ENCODE measurements at places on chromosomes 3 and 15.

GRCh38 chr15:63109920-63110319 lies 11.7 kb upstream of the LACTB start:
- no peak for DNase-seq

GRCh38 chr3:144324076-144324475 lies 352.5 kb downstream of the DIPK2A start:
- no peak for DNase-seq

DNA sequence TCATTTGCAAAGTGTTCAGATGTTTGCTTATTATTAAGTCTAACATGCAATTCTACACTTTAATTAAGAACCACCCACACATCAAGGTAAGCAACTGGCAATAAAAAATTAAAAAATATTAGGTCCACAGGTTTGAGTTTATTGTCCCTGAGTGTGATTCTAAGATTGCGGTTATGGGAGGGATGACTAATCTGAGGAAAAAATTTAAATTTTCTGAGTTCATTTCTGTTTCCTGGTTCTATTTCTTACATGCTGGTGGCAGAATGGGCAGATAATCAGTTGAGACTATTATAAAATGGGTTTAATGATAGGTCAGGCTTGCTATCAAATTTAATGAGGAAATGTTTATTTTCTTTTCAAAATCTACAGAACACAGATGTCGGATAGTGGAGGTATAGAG lies 105.9 kb downstream of the TP63 start:
- DNase-seq = no peak

DNA sequence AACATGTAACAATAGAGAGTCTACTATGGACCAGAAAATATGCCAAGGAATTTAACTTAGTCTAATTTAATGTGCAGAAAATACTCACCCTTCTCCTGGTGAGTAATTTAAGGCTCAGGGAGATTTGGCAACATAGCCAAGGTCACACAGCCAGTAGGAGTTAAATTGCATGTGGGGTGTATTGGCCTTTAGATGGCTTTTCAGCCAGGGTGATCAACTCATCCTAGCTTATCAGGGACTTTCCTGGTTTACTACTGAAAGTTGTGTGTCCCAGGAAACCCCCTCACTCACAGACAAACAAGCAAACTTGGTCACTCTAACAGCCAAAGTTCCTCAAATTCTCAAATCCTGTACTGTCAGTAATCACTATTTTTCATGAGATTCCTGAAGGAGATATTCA lies 2.6 kb upstream of the SLC9A9 start:
- no peak for DNase-seq

DNA sequence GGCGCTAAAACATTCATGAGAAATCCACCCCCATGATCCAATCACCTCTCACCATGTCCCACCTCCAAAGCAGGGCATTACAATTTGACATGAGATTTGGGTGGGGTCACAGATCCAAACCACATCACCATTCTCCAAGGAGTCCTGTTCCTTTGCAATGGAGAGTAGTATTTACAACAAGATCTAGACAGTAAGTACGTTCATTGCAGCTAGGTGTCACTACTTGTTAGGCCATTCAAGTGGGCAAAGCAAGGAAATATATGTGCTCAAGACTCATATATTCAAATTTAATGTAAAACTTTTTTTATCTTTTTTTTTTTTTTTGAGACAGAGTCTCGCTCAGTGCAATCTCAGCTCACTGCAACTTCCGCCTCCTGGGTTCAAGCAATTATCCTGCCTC lies 79.3 kb downstream of the AQP9 start:
- no peak for DNase-seq

GRCh38 chr3:89221924-89222323 lies 114.5 kb downstream of the EPHA3 start:
- DNase-seq = no peak

GRCh38 chr3:182487611-182488010 lies 305.7 kb upstream of the ATP11B start:
- no peak for DNase-seq

- no peak for DNase-seq
These were observed 176.6 kb downstream of the XXYLT1 start for GRCh38 chr3:195094191-195094921.

DNA sequence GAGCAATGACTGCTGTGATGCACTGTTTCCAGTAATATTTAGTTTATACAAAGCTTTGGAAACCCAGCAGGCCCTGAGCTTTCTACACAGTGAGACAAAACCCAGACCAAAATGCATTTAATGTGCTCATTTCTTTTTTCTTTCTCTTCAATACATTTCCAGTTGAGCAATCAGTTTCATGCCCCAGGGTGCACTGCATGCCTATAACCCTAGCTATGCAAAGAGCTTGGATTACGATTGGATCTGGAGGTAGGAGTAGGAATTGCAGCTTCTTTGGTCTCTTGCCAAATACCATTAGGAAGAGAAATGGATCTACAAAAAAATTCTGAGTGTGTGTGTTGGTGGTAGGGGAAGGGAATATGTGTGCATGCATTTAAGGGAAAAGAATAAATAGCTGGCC lies 1001.4 kb downstream of the SQOR start:
- no peak for DNase-seq

GRCh38 chr3:45280232-45280631 lies 54.1 kb upstream of the TMEM158 start:
- DNase-seq = no peak

DNA sequence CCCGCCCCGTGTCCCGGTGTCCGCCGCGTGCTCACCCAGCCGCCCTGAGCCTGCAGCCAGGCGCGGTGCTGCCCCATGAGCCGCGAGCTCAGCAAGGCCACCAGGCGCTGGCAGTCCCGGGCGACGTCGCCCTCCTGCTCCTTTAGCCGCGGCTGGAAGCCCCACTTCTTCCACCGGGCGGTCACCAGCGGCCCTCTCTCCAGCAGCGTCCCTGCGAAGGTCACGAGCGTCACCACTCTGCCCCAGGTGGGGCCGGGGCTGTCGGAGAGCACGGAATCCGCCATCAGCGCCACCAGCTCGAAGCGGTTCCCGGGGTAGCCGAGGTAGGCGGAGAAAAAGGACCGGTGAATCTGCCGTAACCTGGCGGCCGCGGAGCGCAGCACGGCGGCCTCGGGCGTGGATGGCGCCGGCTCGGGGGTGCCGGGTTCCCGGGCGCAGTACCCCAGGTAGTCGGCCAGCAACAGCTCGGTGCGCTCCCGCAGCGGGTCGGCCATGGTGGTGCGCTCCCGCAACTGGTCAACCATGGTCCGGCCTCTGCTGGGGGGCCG lies 298 bp downstream of the BCL2L10 start:
- DNase-seq = peak; percentile 21

DNA sequence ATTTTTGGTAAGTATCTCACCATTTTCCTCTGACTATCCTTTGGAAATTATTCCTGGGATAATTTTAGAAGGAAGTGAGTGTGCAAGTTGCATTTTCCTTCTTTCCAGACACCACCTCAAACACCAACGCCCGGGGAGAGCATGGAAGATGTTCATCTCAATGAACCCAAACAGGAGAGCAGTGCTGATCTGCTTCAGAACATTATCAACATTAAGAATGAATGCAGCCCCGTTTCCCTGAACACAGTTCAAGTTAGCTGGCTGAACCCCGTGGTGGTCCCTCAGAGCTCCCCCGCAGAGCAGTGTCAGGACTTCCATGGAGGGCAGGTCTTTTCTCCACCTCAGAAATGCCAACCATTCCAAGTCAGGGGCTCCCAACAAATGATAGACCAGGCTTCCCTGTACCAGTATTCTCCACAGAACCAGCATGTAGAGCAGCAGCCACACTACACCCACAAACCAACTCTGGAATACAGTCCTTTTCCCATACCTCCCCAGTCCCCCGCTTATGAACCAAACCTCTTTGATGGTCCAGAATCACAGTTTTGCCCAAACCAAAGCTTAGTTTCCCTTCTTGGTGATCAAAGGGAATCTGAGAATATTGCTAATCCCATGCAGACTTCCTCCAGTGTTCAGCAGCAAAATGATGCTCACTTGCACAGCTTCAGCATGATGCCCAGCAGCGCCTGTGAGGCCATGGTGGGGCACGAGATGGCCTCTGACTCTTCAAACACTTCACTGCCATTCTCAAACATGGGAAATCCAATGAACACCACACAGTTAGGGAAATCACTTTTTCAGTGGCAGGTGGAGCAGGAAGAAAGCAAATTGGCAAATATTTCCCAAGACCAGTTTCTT lies 3.9 kb downstream of the NFKBIZ start:
- DNase-seq = no peak

GRCh38 chr3:61574854-61575253 lies 13.5 kb downstream of the PTPRG start:
- no peak for DNase-seq

- no peak for DNase-seq
These were observed 1.7 kb downstream of the BFSP2 start for GRCh38 chr3:133401374-133402135.

DNA sequence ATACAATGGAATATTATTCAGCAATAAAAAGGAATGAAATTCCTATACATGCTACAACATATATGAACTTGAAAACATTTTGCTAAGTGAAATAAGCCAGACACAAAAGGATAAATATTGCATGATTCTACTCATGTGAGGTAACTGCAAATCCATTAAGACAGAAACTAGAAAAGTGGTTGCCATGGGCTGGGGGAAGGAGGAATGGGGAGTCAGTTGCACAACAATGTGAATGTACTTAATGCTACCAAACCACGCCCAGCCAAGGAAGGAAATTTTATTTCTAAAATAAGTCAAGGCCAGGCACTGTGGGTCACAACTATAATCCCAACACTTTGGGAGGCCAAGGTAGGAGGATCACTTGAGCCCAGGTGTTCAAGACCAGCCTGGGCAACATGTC lies 9.8 kb upstream of the GMPPB start:
- DNase-seq = no peak

GRCh38 chr15:39127151-39127790 lies 453.6 kb upstream of the THBS1 start:
- DNase-seq = no peak

DNA sequence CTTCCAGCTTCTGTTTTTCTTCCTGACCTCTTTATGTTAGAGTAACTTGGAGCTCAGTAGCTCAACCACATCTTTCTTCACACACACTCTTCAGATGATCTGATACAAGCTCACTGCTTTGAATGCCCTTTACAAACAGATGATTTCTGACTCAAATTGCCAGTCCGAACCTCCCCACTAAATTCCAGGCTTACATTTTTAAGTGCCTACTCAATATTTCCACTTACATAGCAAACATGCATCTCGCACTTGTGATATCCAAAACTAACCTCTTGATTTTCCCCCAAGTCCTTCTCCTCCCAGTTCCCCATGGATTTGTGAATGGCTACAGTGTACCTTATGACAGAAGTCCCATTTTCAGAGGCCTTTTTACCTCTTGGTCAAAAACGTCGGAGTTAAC lies 139.1 kb downstream of the GBE1 start:
- no peak for DNase-seq

DNA sequence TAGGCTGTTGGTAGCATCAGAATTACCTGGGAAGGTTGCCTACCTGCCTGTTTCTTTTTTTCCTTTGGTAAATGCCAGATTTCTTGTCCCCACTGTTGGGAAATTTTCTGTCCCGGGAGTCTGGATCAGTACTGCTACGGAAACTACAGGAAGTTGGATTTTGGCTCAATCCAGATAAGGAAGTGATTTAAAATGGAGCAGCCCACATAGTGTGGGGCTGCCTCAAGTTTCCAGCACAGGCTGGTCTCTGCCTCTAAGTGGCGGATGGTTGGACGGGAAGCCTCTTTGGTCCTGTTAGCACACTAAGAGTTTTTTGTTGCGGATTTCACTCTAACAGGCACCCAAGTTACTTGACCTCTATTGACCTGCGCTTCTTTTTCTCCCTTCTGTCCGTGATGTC lies 54.7 kb downstream of the EEFSEC start:
- DNase-seq = no peak

DNA sequence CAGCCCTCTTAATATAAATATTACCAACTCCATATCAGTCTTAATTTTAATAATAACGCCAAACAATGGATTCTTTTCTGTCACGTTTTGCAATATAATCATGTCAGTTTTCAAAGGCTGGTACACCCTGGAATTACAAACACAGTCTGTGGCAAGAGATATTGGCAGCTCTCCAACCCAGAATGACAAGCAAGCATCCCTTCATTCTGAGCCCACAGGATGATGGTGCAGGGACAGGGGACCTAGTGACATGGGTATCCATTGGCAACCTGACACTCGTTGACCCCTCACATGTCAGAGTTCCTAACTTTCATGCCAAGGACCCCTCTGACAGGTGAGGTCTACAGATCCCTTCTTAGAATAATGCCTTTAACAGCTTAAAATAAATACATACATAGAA lies 154.5 kb upstream of the TSC22D2 start:
- DNase-seq = no peak

DNA sequence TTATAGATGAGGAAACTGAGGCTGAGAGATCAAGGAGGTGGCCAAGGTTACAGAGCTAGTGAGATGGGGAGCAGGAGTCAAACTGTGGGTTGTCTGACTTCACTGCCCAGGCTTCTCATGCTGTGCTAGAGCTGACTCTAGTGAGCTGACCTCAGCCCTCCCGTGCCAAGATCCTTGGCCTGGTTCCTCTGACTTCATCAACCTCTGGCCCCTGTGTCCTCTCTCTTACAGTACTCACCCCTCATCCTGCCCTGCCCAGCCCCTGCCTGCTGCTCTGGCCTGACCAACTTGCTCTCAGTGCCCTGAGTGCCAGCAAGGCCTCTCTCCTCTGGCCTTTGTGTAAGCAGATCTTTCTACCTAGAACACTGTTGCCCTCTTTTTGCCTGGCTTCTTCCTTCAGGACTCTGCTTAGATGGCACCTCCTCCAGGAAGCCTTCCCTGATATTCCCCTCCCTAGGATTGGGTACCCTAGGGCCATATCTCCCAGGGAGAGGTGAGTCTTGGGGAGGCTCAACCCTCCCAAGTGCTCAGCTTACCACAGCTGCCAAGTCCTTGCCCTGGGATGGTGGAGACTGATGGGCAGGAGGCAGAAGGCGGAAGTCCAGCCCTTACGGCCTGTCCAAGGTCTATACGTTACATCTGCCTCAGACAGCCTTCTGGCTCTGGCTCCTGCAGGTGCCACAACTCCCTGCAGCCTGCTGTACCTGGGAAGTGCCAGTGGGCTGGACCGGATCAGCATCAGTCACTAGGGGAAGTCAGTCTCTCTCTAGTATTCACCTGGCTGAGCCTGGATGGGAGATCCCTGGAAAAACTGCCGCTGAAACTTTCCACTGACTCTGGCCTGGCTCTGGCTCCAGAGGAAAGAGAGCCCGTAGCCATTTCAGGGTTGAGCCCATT lies 36.3 kb upstream of the FAM107A start:
- no peak for DNase-seq

DNA sequence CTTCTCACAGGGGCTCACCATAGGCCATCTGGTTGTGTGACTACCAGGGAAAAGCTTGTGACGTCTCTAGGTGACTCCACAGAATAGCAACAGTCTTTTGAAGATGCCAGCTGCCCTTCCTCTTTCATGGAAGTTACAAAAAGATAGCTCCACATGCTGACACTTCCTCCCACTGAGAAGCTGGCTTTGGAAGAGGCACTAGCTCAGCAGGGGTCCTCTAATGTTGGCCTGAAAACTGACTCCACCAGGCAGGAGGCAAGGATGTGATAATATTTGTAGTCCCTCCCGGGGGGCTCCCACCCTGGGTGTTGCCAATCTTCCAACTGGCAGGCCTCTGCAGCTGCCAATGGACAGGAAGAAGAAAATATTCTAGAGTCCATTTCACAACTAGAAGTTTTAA lies 343.5 kb downstream of the NEK10 start:
- no peak for DNase-seq

Measured in effector memory CD8-positive, alpha-beta T cell (primary cell).